Esophagus squamous epithelium (tissue), 5 donors: ENCODE measurements at places on chromosomes 5 and 9.

- DNase-seq, result no peak
These were observed 119.4 kb upstream of the MVB12B start for GRCh38 chr9:126207256-126207655.

- DNase-seq, result no peak
These were observed 75.6 kb downstream of the C7 start for GRCh38 chr5:40984884-40985283.

DNA sequence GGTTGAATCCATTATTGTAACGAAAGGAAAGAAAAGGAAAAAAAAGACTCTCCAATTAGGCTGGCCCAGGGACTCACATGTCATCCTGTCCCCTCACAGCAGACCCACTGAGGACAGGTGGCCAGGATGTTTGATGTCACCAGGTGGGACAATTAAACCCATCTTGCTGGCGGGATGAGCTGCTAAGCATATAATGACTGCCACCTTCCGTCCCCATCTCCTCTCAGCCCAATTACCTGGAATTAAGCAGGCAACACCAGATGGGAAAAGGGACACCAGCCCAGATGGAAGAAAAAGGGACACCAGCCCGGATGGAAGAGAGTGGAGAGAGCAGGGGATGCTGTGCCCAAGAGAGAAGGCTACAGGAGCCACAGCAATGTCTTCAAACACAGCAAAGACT lies 116.6 kb upstream of the SARDH start:
- no peak for DNase-seq

GRCh38 chr5:39117401-39117800 lies 43.2 kb upstream of the RICTOR start:
- no peak for DNase-seq

DNA sequence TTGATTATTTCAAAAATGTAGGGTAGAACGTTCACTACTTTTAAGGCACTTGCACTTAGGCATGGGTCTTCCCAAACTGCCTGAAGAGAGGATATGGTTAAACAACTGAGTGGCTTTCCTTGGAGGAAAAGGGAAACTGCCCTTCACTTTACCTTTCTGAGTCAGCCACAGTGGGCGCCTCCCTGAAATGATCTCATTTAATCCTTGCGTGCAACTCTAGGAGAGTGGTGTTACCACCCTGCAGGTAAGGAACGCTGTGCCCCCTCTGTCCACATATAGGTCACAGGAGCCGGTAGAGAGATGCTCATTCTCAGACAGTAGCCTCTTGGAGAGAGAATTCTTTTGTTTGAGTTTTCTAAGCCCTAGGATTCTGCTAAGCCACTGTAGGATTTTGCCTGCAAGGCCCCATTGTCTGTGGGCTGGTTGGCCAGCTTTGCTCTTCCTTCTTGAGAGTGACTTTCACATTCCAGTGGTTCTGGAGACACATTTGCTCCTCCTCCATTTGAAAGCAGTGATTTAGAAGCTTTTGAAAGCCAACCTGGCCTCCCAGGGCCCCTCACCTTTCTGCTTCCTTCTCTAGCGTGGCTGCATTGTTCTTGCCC lies 110.3 kb upstream of the CTSL start:
- DNase-seq, result no peak

DNA sequence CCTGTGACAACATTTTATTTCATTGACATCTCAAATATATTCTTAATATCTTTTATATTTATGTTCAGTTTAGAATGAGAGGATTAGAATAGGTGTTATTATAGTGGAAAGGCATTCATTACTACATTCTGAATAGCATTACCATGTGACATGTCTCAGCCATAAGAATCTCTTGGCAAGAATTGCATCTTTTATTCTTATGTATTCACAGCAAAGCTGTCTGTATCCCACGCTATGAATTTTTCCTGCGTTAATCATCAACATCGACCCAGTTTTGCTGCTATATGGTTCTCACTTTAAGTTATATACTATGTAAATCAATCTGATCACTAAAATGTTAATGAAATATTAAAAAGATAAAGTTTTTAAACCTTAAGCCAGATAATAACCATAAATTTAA lies 248.6 kb downstream of the TMEM232 start:
- no peak for DNase-seq
